ENCODE measurements at places on chromosomes 11 and 22.

GRCh38 chr11:125404811-125405790 lies 91.0 kb downstream of the FEZ1 start:
- DNase-seq = peak; percentile 64

- no peak for DNase-seq
Measured at GRCh38 chr22:47623066-47623762, 860.8 kb downstream of the TBC1D22A start.

- DNase-seq = no peak
Measured at GRCh38 chr22:49208004-49208402, 619.7 kb downstream of the BRD1 start.

DNA sequence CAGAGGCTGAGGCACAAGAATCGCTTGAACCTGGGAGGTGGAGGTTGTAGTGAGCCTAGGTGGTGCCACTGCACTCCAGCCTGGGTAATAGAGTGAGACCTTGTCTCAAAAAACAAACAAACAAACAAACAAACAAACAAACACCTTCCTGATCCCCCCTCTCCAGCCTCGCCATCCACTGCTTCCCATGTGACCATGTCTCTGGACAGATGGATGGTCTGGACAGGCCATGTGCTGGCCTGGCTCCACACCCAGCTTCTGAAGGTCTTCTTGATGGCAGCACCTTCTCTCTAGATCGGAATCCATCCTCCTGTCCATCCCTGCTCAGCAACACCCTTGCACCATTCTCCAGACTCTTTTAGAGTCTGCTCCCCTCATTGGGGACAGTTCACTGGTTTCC lies 10.7 kb upstream of the PEX26 start:
- DNase-seq = no peak

- DNase-seq = no peak
Measured at GRCh38 chr11:105713696-105714095, 103.8 kb downstream of the GRIA4 start.

GRCh38 chr11:15201586-15201985 lies 86.9 kb downstream of the INSC start:
- DNase-seq = no peak

DNA sequence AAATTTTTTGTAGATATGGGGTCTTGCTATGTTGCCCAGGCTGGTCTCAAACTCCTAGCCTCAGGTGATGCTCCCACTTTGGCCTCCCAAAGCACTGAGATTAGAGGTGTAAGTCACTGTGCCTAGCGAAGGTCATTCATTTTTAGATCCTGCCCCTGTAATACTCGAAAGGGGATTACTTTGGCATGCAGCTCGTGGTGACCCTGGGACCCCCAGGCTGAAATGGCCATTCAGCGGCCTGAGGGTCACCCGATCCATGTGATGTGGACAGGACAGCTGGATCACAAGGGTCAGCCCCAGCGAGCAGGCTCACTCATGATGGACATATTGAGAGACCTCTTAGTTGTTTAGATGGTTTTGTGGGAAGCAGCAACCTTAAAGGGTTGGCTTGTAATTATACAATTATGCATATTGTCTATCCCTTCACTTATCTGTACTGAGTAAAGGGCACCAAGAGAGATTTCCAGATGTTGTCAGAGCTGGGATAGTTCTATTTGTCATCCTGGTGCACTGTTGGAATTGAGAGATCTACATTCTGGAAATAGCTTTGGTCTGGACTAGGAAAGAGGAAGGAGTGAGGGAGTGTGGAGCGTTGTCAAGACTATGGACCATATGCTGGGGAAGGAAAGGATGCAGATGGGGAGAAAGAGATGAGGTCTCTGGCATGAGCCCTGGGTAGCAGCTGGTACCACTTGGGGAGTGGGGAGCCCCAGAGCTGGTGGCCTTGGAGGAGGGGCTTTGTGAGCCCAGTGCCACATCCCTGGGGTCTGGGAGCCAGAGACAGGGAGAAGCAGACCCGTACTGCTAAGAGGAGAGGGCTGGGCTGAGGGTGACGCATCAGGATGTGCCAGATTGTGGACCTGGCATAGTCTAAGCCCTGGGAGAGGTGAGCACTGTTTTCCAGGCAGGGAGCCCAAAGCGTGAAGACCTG lies 15.5 kb downstream of the RHBDD3 start:
- no peak for DNase-seq

DNA sequence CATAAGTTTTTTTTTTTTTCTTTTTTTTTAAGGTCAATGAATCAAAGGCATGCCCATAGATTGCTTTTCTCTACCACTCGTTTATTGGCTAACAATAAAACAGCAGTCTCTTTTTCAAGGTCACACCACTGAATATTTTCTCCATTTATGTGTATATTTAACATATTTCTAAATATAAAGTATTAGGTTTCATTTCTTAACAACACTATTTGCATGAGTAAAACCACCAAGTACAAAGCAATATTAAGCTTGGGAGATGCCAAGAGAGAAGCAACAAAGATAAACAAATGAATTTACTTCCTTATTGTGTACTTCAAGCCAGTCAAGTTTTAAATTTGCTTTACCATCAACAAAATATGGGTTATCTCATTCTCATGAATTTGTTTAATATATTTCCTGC lies 708.9 kb upstream of the CCDC179 start:
- no peak for DNase-seq

DNA sequence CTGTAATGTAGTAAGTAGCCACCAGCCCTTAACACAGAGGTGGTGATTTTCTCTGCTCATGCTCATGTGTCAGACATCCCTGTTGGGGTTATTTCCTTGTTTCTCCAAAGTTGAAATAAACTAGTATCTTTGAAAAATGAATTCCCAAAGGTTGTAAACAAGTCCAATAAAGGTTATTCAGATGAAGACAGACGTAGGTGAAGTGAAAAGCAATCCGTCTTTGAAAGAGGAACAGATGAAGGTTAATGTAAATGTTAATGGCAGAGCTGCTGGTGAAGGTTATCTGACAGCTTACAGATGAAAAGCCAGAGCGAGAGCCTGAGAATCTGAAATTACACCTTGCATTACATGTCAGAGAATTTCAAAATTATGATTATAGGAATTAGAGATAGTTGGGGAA lies 1604.0 kb downstream of the FAM181B start:
- DNase-seq = no peak

DNA sequence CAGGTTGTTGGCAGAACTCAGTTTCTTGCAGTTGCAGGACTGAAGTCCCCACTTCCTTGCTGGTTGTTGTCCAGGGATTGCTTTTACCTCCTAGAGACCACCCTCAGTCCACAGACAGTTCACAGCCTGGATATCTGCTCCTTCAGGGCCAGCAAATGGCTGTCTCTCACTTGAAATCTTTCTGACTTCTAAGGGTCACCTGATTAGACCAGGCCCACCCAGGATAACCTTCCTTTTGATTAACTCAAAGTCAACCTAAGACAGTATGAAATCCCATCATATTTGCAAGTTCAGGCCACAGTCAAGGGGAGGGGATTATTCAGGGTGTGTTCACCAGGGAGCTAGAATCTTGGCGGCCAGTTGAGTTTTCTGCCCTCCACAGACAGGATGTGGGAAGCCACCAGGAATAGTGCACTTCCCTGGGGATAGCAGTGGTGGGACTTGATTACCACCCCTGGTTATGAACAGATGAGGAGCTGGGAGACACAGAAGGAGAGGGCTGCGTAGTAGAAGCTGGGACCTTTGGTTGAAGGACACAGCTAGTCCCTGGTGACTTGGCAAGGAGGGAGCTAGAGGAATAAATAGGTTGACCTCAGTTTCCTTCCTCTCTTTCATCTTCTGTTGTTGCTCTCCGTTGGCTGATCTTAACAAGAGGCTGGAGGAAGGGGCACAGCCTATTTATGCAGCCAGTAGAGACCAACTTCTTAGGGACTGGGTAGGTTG lies 33.4 kb downstream of the MIAT start:
- DNase-seq = no peak

GRCh38 chr11:108901359-108901758 lies 236.5 kb downstream of the DDX10 start:
- no peak for DNase-seq

DNA sequence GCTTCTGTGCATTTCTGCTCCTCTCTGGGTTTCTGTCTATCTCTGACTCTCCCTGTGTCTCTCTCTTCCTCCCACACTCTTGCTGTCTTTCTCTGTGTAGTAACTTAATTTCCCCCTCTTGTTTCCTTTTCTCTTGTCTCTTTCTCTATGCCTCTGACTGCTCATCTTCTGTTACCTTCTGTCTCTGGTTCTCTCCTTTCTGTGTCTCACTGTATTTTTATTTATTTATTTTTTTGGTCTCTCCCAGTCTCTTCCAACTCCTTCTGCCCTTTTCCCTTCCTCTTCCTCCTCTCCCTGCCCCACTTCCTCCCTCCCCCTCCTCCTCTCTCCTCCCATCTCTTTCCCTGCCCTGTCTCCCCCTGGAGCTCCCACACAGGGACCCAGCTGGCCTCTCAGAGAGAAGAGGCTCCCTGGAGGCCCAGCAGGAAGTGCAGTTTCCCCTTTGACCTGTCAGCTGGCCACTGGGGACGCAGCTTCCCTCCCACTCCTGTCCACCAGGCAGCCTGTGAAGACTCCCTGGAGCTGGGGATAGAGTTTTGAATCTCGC lies 38.3 kb upstream of the MYH9 start:
- no peak for DNase-seq

DNA sequence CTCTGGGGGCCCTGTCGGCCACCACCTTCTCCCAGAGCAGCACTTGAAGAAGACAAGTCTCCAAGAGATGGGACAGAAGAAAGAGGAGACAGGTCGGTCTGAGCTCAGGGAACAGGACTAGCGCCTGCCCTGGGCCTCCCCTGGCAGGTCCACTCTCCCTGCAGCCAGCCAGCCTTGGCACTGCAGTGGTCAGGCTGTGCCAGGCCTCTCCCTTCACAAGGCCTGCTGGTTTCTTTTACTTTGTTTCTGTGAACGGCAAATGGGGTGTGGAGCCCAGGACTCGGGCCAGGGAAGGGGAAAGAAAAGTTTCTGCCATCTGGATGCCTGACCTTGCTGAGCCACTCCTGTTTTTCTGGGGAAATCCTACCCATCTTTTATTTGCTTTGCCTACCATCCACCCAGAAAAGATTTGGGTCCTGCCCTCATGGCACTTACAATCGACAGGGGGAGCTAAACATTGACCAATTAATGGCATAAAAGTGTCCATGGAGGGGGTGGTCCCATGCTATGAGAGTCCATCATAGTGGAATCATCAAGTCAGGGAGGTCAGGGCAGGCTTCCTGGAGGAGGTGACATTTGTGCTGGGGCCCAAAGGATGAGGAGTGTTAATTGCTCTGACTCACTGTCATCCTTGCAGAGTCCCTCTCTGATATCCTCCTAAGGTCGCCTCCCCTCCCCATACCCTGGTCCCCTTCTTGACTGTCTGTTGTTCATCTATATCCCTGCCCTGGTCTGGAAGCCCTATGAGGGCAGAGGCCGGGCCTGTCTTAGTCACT lies 65.2 kb downstream of the NFAM1 start:
- no peak for DNase-seq

- peak; percentile 79 for DNase-seq
Measured at GRCh38 chr11:114059278-114059983, at the start of gene ZBTB16. ZBTB16 (plus strand) TSS chr11:114059711; CDS start chr11:114063301, 3,590 bp downstream.

DNA sequence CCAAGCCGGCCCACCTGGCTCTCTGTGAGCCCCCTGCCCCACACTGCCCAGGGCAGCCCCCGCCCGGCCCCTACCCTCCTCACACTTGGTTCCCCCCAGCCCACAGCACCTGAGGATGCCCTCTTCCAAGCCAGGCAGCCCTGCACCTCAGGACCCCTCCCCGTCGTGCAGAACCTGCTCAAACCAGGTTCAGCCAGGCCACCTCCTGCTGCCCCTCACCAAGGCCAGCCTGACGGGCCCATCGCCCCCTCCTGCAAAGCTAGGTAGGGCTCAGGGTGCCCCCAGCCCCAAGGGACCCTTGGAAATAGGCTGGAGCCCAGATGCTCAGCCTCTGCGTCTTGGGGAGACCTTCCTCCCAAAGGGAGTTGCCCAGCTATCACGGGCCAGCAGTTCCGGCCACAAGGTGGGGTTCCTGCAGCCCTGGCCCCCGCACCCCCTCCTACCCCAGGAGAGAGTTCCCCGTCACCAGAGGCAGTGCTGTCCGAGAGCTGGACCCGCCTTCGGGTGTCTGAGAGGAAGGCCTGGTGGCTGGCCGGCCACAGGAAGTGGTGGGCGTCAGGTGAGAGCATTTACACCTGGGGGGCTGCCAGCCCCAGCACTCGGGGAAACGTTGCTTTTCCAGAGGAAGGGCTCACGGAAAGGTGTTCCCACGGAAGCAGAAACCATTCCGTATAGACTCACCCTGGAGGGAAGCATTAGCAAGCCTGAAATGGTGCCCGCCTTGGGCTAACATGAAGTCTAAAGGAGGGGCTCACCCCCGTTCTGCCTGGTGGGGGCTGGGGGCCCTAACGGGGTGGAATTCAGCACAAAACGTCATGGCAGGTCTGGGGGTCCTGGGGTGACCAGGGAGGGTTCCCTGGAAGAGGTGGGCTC lies 3.2 kb upstream of the SYT8 start:
- DNase-seq = no peak

- DNase-seq = no peak
Measured at GRCh38 chr22:39663751-39664150, 93.2 kb downstream of the CACNA1I start.

GRCh38 chr11:47488674-47489394 lies 39.9 kb upstream of the RAPSN start:
- no peak for DNase-seq

- no peak for DNase-seq
Measured at GRCh38 chr22:36577019-36577418, 48.1 kb upstream of the EIF3D start.

DNA sequence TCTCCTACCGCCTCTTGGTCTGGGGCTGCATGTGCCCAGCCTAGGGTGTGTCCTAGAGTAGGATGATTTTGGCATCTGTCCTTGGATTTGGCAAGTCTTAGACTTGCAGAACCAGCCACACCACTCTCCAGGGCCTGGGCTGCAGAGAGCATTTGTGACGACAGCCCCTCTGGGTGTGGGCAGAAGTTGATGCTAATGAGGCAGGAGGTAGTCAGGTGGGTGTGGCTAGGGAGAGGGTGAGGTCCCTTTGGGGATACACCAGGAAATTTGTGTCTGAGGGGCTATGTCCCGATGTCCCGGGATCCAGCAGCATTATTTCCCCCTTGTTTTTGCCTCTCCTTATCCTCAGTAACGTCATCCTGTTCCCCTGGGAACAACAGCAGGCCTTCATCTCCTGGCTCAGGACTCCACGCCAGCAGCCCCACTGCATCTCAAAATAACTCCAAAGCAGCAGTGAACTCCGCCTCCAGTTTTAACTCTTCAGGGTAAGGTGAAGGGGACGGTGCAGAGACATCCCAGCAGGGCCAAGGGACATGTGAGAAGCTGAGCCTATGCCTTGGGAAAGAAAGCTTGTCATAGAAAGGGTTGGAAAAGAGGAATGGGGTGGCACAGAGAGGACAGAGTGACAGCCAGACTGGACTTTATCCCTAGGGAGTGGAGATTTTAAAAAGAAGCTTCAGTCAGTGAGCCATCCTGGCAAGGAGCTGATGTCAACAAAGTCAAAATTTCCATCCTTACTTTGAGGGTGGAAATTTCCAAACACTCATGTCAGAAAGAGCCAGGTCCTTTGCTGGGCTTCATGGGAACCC lies 8.0 kb upstream of the TLCD5 start:
- peak; percentile 90 for DNase-seq

DNA sequence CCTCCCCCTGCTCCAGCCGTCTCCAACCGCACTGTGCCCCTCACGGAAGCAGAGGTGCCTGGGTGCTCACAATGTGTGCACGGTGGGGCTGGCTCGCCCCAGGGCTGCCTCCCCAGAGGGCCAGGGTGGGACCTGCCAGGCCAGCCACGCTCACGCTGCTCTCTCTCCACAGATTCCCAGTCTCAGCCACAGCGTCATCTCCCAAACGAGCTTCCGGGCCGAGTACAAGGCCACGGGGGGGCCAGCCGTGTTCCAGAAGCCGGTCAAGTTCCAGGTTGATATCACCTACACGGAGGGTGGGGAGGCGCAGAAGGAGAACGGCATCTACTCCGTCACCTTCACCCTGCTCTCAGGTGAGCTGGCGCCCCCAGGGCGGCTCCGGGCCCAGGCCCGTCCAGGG lies 30.4 kb downstream of the MOB2 start:
- DNase-seq = no peak

GRCh38 chr11:111795334-111795985 lies 29.3 kb upstream of the PPP2R1B start:
- no peak for DNase-seq

All from umbilical cord (tissue), 2 donors.